ENCODE measurements at places on chromosomes 2 and 18.
A peak's percentile ranks its signal among the peaks of the same experiment; 100 is the strongest.

DNA sequence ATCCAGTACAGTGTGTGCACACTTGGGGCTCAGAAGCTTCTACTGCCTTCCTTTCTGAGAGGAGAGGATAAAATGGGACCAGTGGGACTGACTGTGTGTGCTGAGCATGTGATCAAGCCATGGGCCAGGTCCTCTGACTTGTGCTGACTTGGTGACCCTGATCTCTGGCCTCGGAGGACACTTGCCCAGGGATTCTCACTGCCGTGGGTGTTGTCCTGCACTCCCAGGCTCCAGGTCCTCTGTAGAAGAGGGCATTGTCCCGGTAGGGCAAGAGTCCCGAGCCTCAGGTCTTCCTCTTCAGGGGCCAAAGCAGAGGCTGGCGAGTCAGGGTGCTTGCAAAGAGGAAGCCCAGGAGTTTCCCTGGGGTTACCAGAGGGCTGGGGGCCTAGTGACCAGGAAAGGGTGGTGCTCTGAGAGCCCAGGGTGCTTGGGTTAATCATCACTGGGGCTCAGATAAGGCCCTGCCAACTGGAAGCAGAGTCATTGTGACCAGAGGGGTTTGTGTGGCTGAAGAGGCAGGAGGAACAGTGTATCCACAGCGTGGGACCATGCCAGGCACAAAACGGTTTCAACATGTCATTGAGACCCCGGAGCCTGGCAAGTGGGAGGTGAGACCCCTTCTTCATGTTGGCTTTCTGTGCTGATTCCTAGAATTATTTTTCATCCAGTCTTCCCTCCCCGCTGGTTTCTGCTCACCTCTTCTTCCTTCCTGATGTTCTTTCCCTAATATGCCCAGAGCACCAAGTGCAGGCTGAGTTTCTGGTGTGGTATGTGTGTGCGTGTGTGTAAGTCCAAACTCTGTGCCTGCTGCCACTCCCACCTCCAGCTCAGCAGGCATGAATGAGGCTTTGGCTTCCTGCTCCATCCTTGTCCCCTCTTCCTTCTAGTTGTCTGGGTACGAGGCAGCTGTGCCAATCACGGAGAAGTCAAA is at the start of gene GCKR:
TSS of gene GCKR (plus strand) at position 483 of the 931 bp plus-strand sequence. CDS start at position 549, 66 bp downstream.
- DNase-seq: peak; percentile 64

DNA sequence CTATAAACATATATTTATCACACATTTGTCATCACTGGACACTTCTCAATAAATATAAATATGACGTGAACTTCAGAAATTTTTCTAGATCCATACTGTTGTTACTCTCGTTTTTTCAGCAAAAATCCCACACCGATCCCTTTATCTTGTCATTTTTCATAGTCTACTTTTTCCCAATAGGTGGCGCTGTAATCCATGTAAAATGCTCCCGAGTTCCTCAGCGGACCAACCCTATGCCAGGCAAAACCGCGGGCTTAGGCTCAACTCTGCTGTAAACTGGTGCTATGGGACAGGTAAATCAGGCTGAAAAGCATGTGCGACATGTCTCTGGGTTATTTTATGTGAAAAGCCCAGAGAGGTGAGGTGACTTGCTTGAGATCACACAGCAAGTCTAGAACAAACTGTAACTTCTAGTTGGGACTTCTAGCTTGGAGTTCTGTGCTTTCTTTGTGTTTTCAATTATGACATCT is 104.0 kb downstream of the COBLL1 start:
- peak; percentile 64 for DNase-seq

DNA sequence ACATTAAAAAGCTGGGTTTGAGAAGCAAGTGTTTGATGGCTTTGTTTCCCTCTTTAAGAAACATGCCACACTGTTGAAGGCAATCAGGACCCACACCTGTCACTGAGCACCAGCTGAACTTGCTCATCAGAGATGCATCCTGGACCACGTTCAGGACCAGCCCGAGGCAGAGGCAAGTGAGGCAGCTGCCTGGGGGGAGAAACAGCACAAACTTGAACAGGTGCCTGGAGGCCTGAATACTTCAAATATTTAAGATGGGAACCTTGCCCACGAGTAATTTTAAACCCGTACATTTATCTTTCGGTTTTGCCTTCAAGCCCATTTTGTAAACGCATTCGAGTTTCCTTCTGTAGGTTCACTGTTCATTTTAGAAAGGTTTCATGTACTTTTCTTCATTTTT is 421.3 kb downstream of the NYAP2 start:
- DNase-seq: no peak

- DNase-seq: no peak
Measured at GRCh38 chr2:78145997-78146722, 624.0 kb upstream of the LRRTM4 start.

DNA sequence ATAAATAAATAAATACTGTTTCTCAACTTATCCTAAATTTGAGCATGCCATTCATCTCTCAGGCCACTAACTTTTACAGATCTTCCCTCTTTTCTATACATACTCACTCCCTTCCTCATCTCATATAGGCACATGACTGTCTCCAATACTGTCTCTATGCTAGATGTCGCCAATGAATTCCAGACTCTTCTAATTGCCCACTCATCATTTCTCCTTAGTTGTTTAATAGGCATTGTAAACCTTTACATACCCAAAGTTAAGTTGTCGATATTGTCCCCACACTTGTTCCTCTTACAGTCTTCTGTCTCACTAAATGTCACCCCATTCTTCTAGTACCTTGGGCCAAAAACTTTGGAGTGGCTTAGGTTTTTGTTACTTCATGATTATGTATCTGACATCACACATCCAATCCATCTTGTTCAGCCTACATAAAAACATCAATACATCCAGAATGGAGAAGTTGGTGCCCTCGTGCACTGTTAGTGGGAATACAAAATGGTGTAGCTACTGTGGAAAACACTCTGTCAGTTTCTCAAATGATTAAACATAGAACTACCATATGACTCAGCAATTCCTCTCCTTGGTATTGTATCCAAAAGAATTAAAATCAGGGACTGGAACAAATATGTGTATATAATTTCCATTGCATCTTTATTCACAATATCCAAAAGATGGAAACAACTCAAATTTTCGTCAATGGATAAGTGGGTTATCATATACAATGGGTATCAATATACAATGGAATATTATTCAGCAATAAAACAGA is 935.1 kb downstream of the SLC4A3 start:
- no peak for DNase-seq

DNA sequence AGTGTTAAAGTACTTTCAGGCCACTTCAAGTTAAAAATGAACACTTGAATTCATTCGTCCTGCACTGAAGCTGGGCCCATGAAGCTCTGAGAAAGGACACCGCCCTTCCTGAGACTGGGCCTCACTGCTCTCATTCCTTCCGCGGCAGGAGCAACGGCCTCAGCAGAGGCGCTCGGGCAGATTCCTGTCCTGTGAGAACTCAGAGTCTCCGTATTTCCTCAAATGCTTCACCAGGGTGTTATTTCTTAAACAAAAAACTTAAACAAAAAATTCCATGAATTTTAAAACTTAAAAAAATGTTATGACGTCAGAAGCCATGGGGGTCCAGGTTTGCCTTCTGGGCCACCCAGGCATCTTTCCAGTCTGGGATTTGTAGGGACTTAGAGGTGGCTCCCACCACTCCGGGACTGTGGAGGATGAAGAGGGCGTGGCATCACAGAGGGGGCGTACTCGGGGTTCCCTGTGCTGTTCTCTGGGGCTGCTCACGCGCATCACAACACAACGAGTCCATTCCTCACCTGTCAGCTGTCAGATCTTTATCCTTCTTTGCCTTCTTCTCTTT is 115.9 kb upstream of the ASB18 start:
- no peak for DNase-seq

DNA sequence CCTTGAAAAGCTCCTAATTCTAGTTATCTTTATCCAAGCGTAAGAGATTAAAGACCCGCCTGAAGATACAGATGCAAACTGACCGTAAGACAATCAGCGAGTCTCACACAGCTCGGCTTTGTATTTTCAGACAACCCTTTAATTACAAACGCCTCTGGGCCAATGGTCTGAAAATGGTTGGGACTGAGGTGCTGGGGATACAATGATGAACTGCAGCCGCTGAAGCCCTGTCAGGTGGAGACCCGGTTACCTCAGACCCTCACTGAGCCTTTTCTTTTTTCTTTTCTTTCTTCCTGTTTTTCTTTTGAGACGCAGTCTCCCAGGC is 715 bp upstream of the CFAP36 start:
- DNase-seq: peak; percentile 1

GRCh38 chr2:53098696-53099078 is 668.9 kb upstream of the CHAC2 start:
- DNase-seq: no peak

DNA sequence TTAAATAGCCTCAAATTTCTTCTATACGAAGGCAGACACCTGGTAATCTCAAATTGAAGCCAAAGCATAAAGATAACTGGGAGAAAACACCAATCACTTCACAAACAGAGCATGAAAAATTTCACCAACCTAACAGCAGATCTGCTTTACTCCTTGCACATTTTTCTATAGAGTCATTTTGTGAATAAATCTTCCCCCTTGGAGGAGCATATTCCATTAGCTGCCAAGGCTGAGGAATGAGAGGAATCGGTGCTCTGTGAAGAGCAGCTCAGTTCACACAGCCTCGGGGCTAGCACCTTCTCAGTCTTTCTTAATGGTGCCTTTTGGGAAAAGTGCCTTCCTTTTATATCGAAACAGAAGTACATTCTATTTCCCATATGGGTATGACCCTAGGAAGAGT is 1313.7 kb upstream of the NRXN1 start:
- no peak for DNase-seq

DNA sequence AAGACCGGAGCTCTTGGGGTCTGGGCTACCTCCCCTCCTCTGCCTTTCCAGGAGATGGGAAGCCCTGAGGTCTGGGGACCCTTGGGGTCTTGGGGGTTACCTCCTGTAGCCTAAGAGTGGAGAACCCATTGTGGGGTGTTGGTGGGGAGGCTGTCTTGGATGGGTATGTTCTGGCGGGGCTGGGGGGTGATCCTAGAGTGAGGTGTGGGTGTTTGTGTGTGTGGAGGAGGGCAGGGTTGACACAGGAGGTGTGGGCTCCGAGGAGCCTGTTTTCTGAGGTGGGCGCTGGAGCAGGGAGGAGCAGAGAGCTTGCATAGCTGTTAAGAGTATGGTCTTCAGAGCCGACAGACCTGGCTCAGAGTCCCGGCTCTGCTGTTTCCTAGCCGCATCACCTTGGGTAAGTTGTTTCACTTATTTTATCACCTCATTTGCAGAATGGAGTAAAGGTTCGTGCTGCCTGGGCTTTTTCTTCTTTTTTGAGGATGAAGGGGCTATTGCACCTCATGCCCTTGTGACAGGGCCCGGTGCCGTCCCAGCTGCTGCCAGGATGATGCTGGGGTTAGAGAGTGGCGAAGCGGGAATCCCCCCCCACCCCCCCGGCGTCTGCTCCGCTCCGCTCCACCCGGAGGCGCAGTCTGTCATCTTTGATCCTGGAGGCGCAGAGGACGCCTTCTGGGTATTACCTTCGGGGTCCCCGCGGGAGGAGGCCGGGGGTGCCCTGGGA is 17.2 kb downstream of the TET3 start:
- no peak for DNase-seq

DNA sequence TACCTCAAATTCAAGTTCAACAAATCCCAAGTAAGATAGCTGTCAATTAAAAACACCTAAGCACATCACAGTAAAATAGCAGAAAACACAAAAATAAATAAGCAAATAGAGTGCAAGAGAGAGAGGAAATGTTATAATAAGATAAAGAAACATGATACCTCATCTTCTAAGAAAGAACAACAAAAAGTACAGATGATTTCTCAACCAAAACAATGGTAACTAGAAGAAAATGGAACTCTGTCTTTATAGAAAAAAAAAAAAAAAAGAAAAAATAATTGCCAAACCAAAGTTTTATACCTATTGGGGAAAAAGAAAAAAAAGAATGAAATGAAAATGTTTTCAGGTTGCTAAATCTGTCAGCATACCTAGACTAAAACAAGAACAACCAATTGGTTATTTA is 1253.5 kb upstream of the CDH2 start:
- no peak for DNase-seq

DNA sequence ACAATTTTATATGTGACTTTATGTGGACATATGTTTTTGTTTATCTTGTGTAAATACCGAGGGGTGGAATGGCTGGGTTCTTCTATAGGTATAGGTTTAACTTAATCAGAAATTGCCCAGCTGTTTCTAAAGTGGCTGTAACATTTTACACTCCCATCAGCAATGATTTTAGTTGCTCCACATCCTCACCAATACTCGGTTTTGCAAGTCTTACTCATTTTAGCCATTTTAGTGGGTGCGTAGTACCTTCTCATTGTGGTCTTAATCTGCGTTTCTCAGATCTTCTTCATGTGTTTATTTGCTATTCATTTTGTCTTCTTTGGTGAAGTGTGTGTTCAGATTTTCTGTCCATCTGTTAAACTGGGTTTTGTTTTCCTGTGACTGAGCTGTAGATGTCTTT is 95.4 kb upstream of the BCL2L11 start:
- no peak for DNase-seq

DNA sequence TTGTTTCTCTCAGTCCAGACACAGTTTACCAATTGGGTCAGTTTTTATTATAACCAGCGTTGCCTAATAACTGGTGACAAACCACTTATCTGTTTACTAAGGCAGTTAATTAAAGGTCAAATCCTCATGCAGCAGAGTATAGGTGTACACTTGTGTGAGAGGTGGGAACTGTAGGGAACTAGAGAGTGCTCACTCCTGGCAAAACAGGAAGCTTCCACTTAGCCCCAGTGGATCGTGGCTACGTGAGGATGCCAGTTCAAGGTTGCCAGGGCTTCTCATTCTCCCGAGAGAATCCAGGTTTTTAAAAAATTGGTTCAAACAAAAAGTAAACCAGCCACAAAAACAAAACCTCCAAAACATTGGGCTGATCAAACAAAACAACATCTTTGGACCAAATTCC is 8.1 kb downstream of the CYBRD1 start:
- no peak for DNase-seq

DNA sequence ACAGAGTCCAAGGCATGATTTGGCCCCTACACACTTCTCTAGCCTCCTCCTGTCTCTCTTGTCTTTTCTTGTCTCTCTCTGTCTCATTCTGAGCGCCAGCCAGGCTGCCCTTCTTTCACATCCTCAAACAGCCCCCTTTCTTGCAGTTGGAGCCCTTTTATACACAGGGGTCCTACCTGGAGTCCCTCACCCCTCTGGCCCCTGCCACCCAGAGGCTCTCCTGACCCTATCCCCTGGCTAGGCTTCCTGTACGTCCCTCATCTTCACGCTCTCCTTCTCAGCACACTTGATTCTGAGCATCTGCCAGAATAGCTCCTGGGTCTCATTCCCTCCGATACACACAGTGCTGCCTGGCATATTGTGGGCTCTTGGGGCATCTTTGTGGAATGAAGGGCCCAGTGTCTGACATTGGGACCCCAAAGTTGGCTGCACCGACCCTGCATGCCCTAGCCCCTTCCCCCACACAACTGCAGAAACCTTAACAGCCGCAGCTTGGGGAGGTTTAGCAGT is 261.9 kb downstream of the DYSF start:
- DNase-seq: no peak

GRCh38 chr2:112588611-112589045 is 4.2 kb downstream of the CHCHD5 start:
- no peak for DNase-seq

- DNase-seq: peak; percentile 68
Measured at GRCh38 chr2:196170606-196171247, 651 bp downstream of the STK17B start.
